ENCODE measurements at places on chromosomes 7 and 10.

DNA sequence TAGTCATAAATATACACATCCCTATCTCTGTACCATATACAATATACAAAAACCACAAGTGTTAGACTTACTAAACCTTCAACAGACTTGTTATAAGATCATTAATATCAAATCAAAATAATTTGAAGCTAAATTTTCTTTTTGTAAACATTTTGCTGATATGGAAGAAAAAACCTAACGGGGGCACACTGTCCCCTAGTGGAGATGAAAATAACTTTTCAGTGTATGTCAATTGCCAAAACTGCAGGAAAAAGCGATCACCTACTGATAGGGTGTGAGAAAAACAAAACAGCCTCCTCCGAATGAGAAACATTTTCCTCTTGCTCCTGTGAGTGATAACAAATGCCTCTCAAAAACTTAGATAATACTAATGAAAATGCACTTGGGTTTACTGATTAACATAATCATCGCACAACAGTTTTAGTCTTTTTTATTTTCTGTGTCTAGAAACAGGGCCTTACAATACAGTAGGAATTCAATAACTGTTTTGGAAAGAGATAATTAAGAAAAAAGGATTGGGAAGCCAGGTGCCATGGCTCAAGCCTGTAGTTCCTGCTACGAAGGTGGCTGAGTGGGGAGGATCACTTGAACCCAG, 322.7 kb downstream of the CRPPA start:
- DNase-seq: no peak

GRCh38 chr10:125159486-125159931, 854 bp downstream of the CTBP2 start:
- no peak for DNase-seq

GRCh38 chr10:60524541-60524940, 134.9 kb upstream of the ANK3 start:
- DNase-seq: no peak

DNA sequence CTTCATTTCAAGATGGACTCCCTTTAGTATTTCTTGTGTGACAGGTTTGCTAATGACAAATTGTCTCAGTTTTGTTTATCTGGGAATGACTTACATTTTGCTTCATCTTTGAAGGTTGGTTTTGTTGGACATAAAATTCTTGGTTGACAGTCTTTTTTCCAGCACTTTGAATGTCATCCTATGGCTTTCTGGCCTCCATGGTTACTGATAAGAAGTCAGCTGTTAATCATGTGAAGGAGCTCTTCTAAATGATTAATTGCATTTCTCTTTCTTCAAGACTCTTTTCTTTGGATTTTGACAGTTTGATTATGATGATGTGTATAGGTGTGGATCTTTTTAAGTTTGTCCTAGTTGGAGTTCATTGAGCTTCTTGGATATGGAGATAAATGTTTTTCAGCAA, 26.9 kb upstream of the HHEX start:
- no peak for DNase-seq

- DNase-seq: no peak
Measured at GRCh38 chr10:93871671-93872204, 22.0 kb upstream of the SLC35G1 start.

- DNase-seq: no peak
Measured at GRCh38 chr7:159211540-159212182, 67.0 kb upstream of the VIPR2 start.

- no peak for DNase-seq
Measured at GRCh38 chr10:70498970-70499835, 20.6 kb downstream of the PALD1 start.

DNA sequence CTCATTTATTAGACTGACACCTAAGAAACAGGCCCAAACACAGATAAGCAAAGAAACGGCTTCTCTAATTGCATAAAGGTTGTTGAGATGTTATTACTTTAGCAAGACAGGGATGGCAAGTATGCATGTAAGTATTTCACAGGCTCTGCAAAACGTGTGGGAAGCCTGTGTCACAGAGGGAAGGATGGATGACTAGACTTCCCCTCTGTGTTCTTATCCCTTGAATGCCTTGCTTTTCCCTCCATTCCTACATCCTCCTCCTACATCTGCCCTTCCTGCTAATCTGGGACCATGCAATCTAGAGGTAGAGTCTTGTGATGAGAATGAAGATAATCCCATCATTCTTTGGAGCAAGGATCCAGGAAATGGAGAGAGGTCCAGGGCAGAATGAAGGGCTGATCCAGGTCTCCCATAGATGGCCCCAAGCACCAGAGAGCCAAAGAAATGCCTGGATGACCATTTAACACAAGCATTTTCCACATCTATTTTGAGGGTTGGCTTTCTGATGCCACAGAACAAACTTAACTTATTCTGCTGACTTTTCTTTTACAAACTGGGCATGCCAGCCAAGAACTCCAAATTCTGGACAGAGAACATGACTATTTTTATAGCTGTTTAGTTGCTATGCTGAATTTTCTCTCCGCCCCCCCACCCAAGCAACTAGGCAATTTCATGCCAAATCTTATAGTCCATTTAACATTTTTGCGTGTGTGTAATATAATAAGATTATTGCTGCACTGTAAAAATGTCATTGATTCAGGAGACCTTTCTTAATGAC, 48.1 kb downstream of the NRP1 start:
- DNase-seq: no peak

GRCh38 chr10:133269367-133269766, 7.3 kb downstream of the ADAM8 start:
- no peak for DNase-seq

DNA sequence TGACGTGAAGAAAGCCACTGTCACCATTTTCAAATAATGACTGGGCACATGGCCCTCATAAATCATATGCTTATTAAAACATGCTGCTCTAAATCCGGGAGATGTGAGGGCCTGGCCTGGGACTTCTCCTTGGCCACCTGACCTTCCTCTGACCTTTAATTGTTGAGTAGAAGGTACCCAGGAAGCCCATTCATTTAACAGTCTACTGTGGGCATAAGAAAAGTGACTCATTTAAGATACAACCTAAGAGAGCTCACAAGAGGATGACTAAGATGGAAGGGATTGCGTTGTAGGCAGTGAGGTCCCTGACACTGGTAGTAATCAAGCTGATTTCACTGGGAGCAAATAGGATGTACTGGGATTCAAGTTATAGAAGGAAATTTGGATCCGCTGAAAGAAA, 203.4 kb upstream of the GPR26 start:
- DNase-seq: no peak

DNA sequence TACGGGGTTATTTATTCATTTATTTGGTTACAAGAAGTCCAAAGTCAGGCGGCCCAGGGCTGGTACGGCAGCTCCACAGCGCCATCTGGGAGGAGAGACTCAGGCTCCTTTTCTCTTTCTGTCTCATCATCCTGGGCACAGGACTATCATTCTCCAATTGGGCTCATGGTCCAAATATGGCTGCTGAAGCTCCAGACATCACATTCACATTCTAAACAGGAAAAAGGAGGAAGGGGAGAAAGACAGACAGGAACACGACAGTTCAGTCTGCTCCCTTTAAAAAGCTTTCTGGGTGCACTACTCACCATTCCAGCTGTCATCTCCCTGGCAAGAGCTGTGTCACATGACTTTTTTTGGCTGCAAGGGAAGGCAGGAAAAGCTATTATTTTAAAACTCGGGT, 74.4 kb upstream of the PDZD8 start:
- DNase-seq: no peak

GRCh38 chr10:79081353-79082034, 12.7 kb downstream of the ZMIZ1 start:
- DNase-seq: no peak

All from SK-N-MC (cell line).